Fibroblast of mammary gland (primary cell): ENCODE measurements at places on chromosomes 11 and 22.

DNA sequence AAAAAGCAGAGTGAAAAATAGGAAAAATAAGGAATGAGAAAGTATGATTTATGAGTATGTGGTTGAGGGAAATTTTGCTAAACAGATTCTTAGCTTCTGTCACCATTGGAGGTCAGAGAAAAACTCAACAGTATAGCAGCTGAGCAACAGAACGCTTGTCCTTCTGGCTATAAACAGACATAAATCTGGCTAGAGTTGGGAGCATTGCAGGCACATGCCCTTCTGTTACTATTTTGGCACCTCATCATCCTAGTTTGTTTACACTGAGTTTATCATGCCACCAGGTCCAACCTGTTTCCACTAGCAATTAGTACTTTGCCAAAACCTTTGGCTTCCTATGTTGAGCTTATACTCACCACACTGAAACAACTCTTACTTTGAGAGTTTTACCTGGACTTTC, 6.9 kb downstream of the UBE4A start:
- no peak for DNase-seq

DNA sequence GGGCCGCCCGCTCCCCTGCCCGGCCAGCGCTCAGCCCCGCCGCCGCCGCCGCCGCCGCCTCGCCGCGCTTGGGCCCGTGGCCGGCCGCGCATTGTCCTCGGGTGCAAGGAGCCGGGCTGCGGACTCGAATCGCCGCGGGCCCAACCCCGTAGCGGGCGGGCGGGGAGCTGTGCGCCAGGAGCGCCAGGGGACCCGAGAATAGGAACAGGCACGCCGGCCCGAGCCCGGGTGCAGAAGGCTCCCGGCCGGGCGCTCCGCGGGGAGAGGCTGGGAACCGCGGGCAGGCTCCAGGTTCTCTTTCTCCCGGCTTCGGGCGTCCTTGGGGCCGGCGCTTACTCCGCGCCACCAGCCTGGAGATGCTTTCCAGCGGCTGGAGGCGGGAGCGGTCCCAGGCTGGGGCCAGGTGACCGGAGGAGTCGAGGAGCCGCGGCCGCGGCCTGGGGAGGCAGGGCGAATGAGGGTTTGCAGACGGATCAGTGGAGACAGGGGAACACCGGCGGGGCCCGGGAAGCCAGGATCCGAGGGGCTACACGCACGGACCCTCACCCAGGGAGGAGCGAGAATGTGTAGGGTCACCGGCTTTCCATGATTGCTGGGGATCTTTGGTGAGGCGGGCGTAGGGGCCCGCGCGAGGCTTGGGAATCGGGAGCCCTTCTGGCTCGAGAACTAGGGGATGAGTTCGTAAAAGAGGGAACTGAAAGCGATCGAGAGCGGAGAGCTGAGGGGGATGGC, 726 bp downstream of the PKNOX2 start:
- peak; percentile 11 for DNase-seq

DNA sequence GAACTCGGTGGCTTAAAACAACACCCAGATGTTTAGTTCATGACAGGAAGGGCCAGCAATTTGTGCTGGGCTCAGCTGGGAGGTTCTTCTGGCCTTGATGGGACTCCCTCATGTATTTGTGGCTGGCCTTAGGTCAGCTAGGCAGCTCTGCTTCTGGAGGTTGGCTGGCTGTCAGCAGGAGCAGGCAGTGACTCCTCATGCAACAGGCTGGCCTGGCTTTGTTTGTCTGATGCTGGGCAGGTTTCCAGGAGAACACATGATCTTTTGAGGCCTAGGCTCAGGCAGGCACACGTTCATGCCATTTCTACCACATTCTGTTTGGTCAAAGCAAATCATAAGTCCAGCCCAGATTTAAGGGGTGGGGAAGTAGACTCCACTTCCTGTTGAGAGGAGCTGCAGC, 571.2 kb downstream of the TBC1D22A start:
- DNase-seq = peak; percentile 75

- no peak for DNase-seq
Measured at GRCh38 chr22:49554741-49555140, 272.9 kb downstream of the BRD1 start.

- peak; percentile 45 for DNase-seq
Measured at GRCh38 chr11:11020747-11021149, 162.9 kb upstream of the ZBED5 start.

DNA sequence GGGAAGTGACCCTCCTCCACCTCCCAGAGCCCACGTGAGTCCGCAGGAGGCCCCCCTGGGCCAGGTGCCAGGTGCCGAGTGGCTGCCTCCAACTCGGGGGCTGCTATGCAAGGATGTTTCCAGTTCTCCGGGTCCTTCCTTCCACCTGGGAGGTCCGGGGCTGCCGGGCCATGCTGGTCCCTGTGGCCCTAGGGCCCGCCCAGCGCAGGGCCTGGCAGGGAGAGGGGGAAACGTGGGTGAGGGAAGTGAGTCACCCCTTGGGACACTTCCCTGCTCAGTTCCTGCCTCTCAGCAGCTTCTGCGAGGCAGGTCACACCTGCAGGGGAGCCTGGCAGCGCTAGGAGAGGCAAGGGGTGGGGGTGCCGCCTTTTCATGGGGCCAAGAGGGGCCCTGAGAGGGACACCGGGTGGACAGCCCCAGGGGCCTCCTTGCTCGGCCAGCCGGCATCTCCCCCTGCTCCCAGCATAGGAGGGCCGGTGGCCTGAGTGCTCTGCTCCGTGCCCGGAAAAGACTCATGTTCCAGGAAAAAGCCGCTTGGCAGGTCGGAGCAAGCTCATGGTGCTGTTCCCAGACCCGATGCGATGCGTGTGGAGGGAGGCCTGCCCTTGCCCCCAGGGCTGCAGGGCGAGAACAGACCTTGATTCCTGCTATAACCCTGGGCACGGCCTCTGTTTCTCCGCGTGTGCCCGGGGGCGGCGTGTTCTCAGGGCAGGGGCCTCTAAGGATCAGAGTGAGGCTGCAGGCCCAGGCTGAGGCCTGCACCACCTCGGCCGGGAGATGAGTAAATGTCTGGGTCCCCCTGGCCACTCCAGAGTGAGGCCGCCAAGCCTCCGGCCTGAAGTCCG, 30.3 kb upstream of the WNT7B start:
- DNase-seq = peak; percentile 89

GRCh38 chr22:33555814-33556522, 364.3 kb downstream of the LARGE1 start:
- no peak for DNase-seq

DNA sequence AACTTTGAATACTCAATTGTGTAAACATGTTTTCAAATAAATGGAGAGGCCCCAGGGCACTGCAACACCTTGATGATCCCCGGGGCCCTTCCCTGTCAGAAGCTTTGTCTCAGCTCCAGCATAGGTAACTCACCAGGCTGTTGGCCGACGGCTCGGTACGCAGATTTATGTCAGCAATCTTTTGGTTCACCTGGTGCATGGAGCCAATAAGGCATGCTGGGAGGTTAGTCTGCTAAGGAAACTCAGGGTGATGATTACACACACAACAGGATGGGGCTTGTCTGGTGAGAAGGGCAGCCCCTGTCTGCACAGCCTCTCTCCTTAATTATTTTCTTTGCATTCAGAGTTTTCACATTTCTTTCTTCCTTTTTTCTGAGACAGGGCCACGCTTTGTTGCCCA, 10.8 kb downstream of the FAM227A start:
- no peak for DNase-seq

GRCh38 chr11:77359481-77359880, 58.0 kb upstream of the GDPD4 start:
- no peak for DNase-seq

DNA sequence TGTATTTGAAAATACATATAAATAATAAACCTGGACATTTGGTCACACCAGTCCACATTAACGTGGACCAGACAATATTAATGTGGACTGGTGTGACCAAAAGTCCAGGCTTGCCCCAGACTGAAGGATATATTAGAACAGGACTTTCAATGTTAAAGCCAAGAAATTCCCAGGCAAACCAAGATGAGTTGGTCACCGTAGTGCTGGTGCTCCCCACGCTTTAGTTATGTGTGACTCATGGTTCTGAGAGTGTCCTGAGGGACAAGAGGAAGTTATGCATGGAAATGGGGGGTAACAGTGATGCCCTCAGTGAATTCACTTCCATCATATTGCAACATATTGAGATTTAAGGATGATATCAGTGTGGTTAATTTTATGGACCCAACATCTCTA, 31.4 kb downstream of the POU2AF1 start:
- peak; percentile 93 for DNase-seq

GRCh38 chr11:70845591-70846041, 406.8 kb downstream of the SHANK2 start:
- no peak for DNase-seq

- DNase-seq = no peak
Measured at GRCh38 chr11:35247428-35247827, 108.5 kb downstream of the CD44 start.

DNA sequence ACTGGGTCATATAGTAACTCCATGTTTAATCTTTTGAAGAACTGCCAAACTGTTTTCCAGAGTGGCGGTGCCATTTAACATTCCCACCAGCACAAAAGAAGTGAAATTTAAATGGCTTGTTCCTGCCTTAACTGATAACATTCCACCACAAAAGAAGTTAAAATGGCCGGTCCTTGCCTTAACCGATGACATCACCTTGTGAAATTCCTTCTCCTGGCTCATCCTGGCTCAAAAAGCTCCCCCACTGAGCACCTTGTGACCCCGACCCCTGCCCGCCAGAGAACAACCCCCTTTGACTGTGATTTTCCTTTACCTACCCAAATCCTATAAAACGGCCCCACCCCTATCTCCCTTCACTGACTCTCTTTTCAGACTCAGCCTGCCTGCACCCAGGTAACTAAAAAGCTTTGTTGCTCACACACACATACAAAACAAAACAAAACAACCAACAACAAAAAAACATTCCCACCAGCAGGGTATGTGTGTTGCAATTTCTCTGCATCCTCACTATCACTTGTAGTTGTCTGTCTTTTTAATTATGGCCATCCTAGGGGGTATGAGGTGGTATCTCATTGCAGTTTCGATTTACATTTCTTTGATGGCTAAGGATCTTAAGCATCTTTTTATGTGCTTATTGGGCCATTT, 109.0 kb downstream of the FAR1 start:
- DNase-seq = no peak

DNA sequence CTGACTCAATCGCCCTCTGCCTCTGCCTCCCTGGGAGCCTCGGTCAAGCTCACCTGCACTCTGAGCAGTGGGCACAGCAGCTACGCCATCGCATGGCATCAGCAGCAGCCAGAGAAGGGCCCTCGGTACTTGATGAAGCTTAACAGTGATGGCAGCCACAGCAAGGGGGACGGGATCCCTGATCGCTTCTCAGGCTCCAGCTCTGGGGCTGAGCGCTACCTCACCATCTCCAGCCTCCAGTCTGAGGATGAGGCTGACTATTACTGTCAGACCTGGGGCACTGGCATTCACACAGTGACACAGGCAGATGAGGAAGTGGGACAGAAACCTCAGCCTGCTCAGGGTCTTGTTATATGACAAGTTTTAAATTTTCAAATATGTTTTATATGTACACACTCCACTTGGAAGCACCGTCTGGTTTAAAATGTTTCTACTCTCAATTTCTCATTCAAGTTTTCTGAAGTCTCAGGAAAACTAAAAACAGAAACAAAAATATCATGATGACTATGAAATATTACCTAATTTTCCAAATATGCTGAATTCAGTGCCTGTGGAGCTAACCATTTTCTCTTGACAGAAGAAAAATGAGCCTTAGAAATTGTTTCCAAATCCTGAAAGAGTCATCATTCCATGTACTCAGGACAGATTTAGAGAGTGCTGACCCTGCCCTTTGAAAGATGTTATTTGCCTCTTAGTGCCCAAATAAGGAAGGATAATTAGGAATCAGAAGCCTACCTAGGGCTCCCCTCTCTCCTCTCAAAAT, 48.8 kb upstream of the TOP3B start:
- no peak for DNase-seq

DNA sequence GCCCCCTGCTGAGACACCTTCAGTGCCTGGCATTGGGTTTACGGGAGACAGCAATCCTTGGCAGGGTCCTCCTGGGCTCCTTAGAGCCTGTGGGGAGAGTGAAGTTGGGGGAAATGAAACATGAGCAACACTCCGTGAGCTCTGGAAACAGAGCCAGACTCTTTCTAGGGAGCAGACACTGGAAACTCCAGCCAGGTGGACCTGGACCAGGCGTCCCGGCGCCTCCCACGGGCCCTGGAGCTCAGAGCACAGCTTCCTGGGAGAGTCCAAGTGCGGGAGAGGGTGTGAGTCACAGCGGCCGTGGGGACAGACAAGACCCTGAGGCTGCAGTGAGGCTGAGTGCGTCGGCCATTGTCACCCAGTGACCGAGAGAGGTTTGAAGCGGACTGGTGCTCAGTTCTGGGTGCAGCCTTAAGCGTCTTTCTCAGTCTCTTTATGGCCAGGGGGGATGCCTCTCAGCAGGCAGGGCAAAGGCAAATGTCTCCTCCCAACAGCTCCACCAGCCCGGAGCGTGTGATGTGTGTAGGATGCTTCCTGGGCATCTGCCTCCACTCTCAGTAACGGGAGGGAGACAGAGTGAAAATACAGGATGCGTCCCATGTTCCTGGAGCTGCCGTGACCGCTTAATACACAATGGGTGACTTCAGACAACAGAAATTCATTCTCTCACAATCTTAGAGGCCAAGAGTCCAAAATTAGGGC, 399.2 kb downstream of the SHANK2 start:
- DNase-seq = no peak

- DNase-seq = no peak
Measured at GRCh38 chr11:134668796-134669195, 256.8 kb upstream of the B3GAT1 start.

- no peak for DNase-seq
Measured at GRCh38 chr11:2791139-2791520, 91.3 kb upstream of the KCNQ1OT1 start.

- no peak for DNase-seq
Measured at GRCh38 chr11:36779791-36780190, 181.8 kb upstream of the RAG2 start.
